G401 (cell line): ENCODE measurements at places on chromosomes 1 and 21.
A peak's percentile ranks its signal among the peaks of the same experiment; 100 is the strongest.

- no peak for DNase-seq
These were observed 12.9 kb upstream of the EPHA2 start for GRCh38 chr1:16168622-16169360.

DNA sequence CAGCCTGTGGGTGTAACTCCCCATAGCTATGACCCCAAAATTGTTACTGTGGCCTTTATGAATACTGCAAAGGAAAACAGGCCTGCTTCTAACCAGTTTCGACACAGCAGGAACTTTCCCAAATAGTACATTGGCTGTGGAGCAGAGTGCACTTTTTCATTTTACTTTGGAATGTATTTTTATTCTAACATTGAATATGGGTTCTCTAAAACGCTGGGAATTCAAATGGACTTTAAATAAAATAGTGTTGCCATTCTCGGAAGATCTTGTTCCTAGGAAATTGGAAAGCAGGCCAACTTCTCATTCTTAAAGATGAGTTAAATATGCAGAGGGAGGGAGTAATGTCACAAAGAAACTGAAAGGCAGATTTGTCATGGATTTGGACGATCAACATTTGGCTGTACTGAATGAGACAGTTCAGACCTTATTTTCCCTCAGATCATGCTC, 39.6 kb upstream of the ARHGAP29 start:
- peak; percentile 1 for DNase-seq

DNA sequence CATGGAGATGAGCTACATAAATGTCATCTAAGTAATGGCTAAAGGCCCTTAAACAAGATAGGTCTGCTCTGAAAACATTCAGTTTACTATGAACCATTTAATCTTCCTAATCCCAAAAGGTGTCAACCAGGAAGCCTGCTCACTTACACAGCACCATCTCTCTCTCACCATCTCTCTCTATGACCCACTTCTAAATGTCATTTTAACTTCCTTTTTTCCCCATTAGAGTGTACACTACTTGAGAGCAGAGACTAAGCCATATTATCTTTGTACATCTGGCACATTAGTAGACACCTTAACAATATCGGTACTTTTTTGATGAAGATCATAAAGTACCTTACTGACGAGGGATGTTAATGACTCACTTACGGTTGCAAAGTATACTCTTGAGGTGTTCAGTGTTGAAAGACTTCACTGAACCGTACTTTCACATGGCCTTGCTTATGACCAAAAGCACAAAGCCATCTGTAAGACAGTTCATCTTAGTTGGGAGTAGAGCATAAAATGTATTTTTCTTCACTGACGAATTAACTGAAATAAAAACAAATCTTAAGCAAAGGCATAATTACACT, 25.4 kb downstream of the FBXO42 start:
- no peak for DNase-seq

GRCh38 chr1:228236744-228237143, 28.9 kb downstream of the OBSCN start:
- peak; percentile 14 for DNase-seq

DNA sequence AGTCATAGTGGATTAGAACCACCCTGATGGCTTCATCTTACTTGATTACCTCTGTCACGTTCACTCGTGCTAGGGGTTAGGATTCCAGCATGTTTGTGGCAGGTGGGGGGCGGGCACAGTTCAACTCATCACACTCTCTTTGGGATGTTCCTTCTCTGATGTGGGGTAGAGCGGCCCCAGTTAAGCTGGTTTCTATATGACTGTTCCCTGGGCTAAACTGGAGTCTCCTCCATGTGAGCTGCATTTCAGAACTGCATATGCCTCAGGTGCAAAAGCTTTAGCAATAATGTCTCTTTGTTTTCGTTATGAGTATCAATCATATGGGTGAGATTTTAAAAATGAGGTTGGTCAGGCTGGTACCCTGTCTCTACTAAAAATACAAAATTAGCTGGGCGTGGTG, 393.2 kb downstream of the RPS6KC1 start:
- DNase-seq = no peak

DNA sequence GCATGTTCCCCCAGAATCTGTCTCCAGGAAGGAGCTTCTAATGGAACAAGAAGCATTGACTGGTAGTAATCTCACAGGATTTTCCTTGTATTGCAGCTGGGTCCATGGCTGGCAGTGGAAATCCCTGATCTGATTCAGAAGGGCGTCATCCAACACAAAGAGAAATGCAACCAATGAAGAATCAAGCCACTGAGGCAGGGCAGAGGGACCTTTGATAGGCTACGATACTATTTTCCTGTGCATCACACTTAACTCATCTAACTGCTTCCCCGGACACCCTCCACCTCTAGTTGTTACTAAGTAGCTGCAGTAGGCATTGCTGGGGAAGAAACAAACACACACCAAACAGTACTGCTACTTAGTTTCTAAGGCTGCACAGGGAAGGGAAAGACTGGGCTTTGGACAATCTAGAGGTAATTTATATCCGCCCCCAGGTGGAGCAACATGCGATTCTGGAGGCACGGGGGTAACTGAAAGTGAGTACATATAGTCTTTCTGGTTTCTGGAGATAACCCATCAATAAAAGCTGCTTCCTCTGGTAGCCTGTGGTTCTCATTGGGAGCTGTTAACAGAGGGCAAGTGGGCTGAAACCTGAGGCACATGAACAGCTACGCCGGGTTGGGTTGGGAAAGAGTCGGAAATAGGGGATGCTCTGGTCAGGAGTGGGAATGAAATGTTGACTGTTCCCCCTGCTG, 837 bp upstream of the USP21 start:
- no peak for DNase-seq

GRCh38 chr1:171343727-171344472, 29.9 kb downstream of the FMO4 start:
- DNase-seq = no peak

GRCh38 chr21:33313183-33313582, 11.6 kb upstream of the IFNAR1 start:
- no peak for DNase-seq

GRCh38 chr1:8580566-8580965, 236.9 kb downstream of the RERE start:
- DNase-seq = no peak

DNA sequence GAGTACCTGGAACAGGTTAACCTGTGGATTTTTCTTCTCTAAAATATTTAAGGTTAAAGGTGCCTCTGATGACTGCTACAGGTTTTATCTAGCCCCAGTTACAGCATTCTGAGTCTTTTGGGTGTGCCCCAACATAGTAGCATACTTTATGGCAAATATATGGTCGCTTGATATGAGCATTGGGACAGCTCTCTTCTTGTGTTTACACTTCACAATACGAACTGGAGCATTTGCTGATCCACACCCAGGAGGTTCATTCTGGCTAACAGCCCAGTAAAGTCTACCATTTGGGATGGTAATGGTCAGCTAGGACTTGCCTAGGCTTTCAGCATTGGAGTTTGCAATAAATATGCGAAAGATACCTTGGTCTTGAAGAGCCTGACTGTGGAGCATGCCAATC, 101.3 kb downstream of the DISP1 start:
- no peak for DNase-seq
